ENCODE measurements at places on chromosomes 1 and 21.
A peak's percentile ranks its signal among the peaks of the same experiment; 100 is the strongest.

DNA sequence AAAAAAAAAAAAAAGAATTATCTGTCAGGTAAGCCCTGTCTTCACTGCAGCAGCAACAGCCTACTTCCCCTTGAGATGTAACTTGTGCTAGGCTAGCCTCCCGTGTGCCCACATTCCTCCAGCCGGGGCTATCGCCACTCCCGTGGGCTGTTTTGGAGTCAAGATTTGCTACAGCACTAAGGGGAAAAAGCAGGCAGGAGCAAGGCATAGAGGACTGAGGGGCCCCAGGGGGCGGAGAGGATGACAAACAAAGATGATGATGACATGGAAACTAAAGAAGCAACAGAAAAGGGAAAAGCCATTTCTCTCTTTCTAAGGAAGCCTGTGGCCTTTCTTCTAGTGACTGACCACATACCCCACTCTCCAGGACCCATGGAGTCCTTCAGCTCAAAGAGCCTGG, 1.9 kb downstream of the TNFAIP8L2 start:
- no peak for DNase-seq

DNA sequence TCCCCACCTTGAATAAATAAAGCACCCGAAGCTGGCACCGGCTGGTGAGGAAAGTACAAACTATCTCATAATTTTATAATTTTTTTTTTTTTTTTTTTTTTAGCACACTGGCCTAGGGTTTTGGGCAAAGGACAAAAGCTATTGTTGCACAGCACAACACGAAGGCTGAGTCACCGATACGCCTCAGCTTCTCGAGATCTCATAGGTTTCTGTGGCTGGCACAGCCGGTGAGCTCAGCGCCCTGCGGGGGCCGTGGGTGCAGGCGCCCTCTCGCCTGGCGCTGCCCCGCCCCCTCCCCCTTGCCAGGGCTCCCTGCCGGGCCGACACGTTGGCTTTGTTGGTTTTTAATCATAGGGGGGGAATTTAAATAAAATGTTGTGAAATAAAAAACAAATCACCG, 17.2 kb downstream of the CASZ1 start:
- peak; percentile 91 for DNase-seq

GRCh38 chr1:198734323-198735008, 95.6 kb downstream of the PTPRC start:
- DNase-seq = no peak

GRCh38 chr1:198122693-198123092, 34.1 kb upstream of the NEK7 start:
- DNase-seq = no peak

DNA sequence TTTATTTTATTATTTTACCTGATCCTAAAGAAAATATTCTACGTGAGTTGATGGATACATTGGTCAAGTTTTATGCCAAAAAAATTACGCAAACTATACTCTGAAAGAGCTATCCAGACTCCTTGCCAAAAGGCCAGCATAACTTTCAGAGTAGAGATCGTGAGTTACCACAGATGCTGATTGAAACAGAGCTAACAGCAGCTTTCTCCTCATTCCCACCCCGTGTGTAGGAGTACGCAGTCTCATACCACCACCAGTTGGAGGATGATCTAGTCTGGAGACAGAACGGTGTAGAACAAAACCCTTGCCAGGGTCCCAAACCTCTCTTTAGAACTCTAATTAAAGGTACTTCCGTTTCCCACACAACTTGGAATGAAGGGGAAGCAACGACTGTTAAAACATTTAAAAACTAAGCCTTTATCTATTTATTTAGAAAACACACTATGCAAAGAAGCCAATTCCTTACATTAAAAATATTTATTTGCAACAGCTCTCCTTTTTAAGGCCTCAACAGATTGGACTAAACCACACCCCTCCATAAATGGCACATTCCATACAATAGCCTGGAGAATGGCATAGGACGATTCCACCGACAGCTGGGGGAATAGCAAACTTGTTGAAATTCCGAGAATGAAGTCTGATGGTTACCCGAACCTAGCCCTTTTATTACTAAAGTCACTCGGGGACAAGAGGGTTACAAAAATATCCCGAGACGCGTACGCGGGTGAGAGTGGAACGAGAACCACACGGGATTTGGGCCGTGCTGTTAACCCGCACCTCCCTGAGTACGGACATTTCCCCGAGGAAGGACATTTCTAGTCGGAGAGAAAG, 1.4 kb downstream of the NUCKS1 start:
- DNase-seq = no peak

DNA sequence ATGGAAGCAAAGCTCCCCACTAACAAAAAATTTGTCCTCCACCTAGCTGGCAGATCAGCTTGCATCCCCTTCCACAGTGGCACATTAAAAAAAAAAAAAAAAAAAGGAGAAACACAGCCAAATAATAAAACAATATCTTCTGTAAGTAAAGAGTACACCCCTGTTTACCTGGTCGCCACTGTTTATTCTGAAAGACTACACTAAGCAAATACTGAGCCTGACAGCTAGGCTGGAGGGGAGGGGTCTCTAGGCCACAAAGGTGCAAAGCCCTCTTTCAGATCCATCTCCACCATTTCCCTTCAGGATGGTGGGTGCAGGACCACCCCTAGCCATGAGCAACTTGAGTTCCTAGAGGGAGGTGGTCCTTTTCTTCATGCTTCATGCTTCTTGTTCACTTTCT, 22.8 kb upstream of the SLC45A3 start:
- DNase-seq = no peak

DNA sequence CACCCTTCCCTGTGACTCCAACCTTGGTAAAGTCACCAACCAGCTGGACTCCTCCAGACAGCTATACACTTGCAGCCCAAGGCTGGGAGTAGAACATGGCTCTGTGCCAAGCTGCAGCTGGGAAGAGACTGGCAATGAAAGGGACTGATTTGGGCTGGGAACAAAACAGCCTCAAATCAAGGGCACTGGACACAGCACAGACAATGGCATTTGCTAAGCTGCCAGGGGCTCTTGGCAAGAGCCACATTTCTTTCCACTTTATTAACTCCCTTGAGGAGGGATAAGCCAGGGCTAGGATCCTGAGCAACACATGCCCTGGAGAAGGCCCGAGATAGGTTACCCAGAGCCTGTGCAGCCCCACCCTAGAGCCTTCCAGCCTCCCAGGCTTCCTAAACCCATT, 12.0 kb downstream of the SYT11 start:
- DNase-seq = peak; percentile 81

DNA sequence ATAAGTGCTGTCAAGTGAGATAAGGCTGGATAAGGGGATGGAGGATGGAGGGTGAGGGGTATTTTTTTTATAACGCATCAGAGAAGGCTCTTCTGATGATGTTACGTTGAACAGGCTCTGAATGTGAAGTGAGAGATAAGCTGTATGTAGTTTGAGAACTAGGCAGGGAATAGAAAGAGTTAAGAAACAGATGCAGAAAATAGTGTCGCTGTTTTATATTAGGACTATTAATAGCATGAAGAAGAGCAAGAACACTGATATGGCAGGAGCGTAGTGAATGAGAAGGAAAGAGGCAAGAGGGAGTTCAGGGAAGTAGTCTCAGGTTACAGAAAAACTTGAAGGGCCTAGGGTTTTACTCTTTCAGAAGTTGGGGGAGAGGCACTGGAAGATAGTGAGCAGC, 59.8 kb downstream of the GPR88 start:
- DNase-seq = no peak

GRCh38 chr1:164716992-164717703, 158.2 kb downstream of the PBX1 start:
- no peak for DNase-seq

GRCh38 chr1:169849346-169850022, 44.2 kb downstream of the SCYL3 start:
- no peak for DNase-seq

GRCh38 chr1:9258629-9259028, 24.1 kb downstream of the H6PD start:
- DNase-seq = no peak

- DNase-seq = no peak
These were observed 39.4 kb downstream of the KCNJ15 start for GRCh38 chr21:38295997-38296764.

DNA sequence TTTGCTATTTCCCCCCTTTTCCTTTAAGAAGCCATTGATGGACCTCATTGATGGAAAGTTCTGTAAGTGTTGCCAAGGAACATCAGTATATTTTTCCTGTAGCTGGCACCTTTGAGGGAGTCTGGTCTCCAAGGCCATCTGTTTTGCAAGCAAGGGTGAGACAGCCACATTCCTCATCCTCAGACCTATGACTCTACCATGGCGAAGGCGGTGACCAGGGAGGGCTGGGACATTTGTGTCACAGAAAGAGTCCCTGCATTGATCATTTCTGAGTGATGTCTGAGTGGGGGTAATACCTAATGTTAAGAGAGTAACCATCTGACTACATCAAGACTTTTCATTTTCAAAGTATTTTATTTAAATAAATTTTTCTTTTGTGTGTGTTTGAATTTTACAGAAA, 35.4 kb downstream of the KIAA0040 start:
- no peak for DNase-seq

DNA sequence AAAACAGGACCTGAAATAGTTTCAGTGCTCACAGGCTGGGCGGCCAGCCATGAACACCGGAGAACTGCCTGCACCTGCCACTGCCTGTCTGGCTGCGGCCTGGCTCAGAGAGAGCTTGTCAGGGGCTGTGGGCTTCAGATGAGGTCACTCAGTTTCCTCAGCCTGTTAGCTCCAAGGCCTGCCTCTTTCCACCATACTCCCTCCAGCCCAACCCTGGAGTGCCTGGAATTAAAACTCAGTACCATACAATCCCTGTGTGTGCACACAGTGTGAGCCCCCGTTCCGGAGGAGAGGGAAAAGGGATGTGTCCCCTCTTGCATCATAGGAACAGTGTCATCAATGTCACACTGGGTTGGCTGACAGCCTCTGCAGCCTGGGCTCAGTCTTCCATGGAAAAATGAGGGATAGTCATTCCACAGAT, 16.2 kb downstream of the CACNA1S start:
- peak; percentile 6 for DNase-seq

- DNase-seq = peak; percentile 10
These were observed 27.1 kb downstream of the ZBTB17 start for GRCh38 chr1:15948595-15949452.
